HT-29 (cell line): ENCODE measurements at places on chromosomes 5 and 9. TPM values are rescaled to one million over a fixed set of nuclear protein-coding genes. Genes with fewer than 3 reads are reported as not detected.

DNA sequence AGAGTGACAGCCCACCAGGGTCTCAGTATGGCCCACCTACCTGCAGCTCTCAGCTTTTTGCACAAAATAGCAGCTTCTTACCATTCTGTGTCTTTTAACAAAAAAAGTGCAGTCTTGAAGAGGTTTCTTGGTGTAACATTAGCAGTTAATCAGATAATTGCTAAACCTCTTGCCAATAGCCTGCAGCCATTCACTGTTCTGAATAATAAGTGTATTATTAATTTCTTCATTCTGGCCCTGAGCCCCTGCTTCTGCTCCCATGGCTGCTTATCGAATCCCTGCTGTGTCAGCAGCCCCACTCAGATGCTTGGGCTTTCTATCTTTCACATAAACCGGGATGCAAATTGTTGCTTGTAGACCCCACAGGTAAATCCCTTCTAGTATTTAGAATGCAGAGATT lies 485.9 kb downstream of the CAAP1 start:
- DNase-seq, result no peak

- no peak for DNase-seq
Observed at GRCh38 chr9:89498852-89499480, 1.1 kb upstream of the SEMA4D start.

DNA sequence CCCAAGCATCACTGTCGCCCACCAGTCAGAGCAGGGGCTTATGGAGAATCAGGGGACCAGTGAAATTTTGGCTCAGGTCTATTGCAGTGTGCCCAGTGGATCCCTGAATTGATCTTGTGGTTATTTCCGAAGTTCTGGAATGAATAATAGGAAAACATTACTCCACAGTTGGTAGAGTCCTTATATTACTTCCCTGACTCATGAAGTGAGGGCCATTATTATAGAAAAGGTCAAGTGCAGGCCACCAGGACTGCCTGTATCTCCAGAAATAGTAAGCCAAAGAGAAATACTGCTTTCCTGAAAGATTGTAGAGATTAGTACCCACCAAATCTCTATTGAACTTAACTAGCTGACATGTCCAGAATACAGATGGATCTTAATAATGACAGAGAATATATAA lies 335.0 kb downstream of the NPR3 start:
- no peak for DNase-seq

DNA sequence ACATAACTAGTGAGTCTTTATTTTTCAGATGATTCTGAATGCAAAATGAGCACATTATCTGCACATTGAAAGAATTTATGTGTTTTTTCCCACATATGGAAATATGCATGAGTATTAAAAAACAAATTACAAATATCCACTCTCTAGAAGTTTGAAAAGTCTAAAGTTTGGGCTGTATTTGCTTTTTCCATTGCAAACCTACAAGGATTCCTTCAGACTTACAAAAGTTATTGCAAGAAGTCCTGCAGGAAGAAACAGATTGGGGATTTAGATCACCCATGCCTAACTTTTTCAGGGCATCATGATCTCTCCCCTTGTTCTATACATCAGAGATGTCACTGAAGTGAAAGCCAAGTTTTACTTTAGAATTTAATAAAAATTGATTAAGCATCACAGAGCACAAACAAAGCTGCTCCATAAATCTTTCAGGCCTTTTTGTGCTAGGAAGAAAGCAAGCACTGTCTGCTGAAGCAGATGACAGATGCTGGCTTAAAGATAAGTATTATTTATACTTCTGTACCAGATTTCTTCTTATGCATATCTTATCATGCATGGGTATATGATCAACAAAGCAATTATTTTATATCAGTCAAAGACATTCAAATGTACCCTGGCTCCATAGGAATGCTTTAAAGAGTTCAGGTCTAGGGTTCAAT lies 71.7 kb downstream of the NFIB start:
- no peak for DNase-seq

GRCh38 chr5:14071433-14071832 lies 71.7 kb upstream of the TRIO start:
- no peak for DNase-seq

- DNase-seq, result no peak
Observed at GRCh38 chr5:33941090-33941489, 4.9 kb downstream of the RXFP3 start.

GRCh38 chr5:96196407-96196806 lies 234.8 kb upstream of the ELL2 start:
- DNase-seq, result no peak

DNA sequence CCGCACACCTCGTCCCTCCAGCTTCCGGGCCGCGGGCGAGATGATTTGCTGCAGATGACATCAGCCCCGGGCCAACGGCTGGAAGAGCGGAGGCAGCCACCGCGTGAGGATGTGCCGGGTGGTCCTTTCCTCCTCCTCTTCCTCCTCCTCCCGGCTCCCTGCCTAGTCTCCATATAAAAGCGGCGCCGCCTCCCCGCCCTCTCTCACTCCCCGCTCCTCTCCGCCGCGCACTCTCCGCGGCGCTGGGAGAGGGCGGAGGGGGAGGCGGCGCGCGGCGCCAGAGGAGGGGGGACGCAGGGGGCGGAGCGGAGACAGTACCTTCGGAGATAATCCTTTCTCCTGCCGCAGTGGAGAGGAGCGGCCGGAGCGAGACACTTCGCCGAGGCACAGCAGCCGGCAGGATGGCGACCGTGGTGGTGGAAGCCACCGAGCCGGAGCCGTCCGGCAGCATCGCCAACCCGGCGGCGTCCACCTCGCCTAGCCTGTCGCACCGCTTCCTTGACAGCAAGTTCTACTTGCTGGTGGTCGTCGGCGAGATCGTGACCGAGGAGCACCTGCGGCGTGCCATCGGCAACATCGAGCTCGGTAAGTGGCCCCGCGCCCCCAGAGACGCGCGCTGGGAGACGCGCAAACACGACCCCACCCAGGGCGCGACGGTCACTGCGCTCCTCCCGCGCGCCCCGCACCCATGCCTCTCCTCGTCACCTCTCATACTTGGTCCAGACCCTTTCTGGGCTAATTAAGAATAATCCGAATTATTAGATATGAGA lies at the start of gene MAP1B:
Gene MAP1B (plus strand): TSS at position 345 of the 770 bp plus-strand sequence. CDS start 57 bp downstream, at position 402.
- no peak for DNase-seq

DNA sequence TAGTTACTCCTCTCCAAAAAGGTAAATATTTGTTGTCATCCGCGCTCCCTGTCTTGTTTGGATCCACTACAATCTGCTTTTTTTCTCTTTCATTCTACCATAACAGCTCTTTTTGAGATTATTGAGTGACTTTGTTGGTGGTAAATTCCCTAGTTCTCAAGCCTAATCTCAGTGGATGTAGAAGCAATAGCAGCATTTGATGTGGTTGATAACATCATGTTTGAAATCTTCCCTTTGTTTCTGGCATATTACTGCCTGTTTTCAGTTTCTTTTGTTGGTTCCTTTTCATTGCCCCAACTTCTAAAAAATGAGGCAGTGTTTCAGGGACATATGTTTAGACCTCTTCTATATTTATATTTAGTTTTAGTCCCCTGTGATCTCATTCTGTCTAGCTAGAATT lies 8.9 kb downstream of the CDC42SE2 start:
- no peak for DNase-seq

The NAIP gene
- total RNA-seq, result 0.71 and 0.99 TPM in 2 replicates

The ITGA1 gene
- 22.6 and 39.5 TPM in 2 replicates for total RNA-seq

The BTNL9 gene
- 32.4 and 36.7 TPM in 2 replicates for total RNA-seq
